ENCODE measurements at places on chromosomes 12 and 14.

DNA sequence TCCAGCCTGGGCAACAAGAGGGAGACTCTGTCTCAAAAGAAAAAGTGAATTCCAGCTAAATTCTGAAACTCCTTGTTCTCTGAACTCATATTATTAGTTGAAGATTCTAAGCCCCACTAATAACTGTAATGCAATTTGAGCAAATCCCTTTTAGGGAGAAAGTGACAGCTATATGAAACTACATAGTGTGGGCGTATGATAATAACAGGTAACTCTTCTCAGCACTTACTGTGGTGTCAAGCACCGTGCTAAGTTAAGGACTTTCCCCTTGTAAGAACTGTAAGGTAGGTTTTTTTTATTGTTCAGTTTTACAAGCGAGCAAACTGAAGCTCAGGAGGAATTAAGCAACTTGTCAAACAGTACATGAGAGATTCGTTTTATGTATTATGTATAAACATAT lies 5.4 kb downstream of the ANKRD13A start:
- DNase-seq = no peak

GRCh38 chr14:80977221-80977620 lies 21.8 kb downstream of the TSHR start:
- no peak for DNase-seq

DNA sequence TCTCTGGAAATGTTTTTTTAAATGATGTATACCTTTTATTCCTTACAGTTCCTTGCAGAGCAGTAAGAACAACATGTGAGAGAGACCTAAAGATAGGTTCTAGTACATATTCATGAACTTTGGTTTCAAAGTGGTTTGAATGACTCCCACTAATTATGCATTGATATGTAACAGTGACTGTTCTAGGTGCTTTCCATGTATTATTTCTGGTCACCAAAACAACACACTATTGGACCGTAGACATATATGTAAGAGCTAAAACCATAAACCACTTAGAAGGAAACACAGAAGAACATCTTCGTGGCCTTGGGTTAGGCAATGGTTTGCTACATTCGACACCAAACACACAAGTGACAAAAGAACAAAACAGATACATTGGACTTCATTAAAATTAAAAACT lies 37.9 kb downstream of the SOX5 start:
- DNase-seq = no peak

DNA sequence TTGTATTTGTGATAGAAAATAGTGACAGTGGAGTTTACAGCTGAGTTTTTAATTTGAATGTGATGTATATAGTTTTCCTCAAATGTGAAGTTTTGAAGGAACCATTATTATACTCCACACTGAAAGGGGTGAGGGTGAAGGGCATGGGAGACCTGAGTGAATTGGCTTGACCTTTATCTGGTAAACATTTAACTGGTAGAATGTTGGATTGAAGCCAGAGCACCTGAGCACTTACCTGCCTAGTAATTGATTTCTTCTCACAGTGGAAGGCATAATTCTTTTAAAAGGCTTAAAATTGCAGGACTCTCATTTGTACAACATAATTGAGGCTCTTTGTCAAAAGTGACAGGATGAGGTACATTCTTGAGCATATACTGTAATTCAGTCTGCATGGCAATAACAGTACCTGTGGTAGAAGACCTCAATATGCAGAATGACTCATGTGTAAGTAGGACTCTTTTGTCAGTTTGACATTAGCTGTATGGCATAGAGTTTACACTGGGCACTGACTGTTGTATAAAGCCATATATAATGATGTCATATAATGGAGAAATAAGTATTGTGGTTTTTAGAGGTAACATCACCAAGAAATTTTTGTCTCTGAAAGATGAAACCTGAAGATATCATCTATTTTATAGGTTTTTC lies 309.6 kb downstream of the TMTC2 start:
- no peak for DNase-seq

DNA sequence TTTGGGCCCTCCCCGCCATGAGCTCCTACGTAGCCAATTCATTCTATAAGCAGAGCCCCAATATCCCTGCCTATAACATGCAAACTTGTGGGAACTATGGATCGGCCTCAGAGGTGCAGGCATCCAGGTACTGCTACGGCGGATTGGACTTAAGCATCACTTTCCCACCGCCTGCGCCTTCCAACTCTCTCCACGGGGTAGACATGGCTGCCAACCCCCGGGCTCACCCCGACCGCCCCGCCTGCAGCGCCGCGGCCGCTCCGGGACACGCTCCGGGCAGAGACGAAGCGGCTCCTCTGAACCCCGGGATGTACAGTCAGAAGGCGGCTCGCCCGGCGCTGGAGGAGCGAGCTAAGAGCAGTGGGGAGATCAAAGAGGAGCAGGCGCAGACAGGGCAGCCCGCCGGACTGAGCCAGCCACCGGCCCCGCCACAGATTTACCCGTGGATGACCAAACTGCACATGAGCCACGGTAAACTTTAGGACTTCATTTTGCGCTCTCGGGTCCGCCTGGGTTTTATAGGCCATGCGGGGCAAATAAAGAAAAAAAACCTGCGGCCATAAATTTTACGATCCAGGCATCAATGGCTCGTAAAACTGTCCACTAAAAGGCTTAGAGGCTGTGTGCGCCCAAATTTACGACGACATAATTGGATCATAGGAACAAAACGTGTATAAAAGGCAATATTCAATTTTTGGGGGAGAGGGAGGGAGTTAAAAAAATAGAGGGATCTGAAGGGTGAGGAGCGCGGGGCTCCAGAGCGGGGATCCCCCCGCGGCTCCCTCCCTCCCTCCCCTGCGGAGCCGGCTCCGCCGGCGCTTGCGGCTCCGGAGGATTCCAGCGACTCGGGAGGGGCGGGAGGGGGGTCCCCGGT lies 493 bp downstream of the HOXC5 start:
- DNase-seq = no peak

DNA sequence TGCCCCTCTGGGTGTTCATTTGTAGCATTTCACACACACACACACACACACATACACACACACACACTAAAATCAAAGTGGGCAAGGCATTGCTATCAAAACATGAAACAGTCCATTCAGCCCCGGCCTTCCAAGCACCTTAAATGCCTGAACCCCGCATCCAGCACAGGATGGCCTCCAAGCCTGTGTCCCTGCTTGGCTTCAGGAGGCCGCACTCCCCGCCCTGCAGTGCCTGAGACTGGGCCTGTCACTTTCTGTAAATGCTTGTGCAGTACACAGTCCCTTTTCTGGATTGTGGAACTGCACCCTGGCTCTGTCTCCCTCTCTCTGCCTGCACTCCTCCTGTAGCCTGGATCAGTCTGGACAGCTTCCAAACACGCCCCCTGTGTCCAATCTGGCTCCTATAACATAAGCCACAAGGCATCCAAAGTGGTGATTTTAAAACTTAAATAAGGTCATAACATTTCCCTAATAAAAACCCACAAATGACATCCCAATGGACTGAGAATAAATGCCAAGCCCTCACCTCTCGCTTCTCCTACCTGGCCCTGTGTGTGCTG lies 972.2 kb upstream of the TMEM132C start:
- DNase-seq = no peak

DNA sequence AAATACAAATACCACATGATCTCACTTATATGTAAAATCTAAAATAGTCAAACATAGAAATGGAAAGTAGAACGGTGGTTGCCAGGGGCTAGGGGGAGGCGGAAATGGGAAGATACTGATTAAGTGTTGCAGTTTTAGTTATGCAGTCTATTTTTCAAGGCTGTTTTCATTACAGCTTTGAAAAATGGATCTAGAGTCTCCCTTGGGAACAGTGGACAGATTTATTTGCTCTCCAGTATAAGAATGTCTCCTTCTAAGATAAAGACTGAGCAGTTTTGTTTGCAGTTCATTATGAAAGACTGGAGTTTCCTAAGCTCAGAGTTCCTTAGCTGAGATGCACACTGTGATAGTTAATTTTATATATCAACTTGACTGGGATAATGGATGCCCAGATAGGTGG lies 202.5 kb downstream of the KLHL28 start:
- no peak for DNase-seq

DNA sequence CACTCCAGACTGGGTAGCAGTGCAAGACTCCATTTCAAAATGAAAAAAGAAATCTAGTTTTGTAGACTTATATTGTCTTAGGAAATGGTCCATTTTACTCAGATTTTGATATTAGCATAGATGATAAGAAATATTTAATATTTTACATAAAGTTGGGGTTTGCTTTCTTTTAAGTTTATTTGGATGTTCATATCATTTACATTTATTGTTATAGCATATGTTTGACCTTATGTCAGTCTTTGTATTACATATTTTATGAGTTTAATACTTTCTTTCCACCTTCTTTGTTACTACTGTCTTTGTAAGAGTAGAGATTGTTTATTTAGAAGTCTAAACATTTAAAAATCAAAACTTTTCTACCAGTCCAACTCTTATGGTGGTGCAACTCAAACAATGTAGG lies 162.7 kb upstream of the OTX2 start:
- no peak for DNase-seq

DNA sequence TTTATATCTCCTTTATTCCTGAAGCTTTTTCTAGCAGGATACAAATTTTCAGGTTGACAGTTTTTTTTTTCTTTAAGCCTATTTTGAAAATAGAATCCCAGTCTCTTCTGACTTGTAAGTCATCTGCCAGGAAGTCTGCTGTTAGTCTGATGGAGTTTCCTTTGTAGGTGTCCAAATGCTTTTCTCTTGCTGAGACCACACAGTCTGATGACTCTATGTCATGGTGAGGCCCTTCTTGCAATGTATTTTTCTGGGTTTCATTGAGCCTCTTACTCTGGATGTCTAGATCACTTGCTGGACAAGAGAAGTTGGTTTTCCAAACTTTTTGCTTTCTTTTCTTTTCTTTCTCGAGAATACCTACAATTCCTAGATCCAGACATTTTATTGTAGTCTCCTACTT lies 30.6 kb downstream of the USP15 start:
- DNase-seq = no peak

GRCh38 chr12:29427964-29428363 lies 47.0 kb upstream of the ERGIC2 start:
- no peak for DNase-seq

DNA sequence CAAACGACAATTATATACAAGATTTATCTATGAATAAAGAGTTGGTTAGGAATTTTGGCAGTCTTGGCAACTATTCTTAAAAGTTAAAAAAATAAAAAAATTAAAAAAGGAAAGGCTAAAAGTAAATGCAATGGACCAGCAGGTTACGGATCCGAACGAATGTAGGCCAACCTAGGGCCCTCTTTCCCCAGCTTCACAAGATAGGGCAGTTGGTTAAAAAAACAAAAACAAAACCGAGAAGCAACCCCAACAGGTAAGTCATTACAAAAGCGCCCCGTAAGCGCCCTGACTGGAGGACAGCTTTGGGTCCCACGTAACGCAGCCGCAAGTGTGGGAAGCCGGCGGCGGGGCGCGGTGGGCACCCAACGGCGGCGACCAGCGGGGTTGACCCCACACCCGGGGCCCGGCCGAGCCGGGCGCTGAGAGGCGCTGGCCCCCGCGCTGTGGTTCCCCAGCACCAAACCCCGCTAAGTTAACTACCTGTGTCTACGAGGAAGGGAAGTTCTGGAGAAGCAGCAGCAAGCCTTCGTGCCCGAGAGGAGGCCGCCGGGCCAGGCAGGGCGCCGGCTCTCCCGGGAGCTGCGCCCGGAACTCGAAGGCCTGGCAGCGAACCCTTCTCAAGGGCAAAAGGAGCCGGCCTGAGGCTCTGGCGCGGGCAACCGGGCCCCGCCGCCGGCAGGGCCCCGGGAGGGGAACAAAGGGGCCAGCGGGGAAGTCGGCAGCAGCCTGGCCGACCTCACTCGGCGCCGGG lies 882 bp downstream of the HECTD1 start:
- DNase-seq = peak; percentile 34

GRCh38 chr14:31843361-31844091 lies 233.6 kb upstream of the ARHGAP5 start:
- no peak for DNase-seq

DNA sequence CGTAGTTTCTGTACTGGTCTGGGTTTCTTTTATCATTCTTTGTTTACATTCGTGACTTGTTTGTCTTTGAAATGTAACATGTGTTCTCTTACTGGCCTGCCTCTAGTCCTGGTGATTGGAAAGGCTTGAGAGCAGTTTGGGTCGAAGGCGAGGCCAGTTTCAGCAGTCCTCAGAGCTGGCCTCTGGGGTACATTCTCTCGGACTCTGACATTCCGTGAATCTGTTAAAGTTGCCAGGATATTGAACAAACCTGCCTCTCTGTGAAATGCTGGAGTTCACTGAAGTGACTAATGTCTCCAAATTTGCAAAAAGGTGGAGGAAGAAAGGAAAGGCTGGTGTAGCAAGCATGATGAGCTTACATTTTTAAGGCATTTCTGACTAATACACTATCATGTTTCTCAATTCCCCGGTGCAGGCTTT lies 1.5 kb downstream of the PLEKHA5 start:
- no peak for DNase-seq

DNA sequence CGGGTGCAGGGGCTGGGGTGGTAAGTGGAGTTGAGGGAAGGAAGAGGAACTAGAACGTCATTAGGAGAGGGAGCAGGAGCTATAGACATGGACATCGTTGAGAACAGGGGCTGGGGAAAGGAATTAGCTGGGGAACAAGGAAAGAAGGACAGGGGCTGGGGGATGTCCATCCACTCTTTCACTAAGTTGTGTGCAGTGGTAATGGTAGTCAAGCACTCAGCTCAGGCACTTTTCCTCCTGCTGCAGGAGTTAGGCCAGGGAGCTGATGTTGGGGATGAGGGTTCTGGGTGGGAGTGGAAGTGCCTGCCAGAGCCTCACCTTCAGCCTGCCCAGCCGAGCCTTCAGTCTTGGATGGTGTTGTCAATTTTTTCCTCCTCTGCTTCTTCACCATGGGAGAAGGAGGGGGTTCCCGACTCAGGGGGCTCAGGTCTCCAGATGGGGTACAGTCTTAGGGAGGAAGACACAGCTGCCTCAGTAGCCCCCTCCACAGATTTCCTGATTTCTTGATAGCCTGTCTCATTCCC lies 9.2 kb downstream of the AGAP2 start:
- DNase-seq = no peak

DNA sequence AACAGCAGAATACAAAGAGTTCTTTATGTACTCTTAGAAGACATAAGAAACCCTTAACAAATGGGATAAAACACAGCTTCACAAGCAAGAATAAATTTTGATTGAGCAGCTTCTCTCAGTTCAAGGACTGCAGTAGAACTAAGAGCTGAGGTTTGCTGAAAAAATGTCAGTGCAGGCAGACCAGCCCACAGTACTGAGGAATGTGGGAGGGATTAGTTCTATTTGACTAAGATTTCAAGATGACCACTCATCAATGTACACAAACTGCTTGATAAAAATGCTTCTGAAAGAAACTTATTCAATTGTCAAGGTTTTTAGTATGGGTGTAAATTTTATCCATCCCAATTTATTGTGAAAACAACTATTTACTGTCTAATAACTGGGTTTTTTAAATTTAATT lies 138.4 kb downstream of the SEC23A start:
- DNase-seq = no peak

GRCh38 chr14:89219051-89219450 lies 198.0 kb downstream of the FOXN3 start:
- DNase-seq = no peak

- no peak for DNase-seq
These were observed 399.8 kb downstream of the RGS6 start for GRCh38 chr14:72332046-72332445.

GRCh38 chr12:31006416-31007152 lies 67.1 kb upstream of the DDX11 start:
- DNase-seq = no peak
